NCI-H1436 treated with DMSO at 0.1 percent for 48 hours (cell line): ENCODE measurements at places on chromosomes 1 and 21.

DNA sequence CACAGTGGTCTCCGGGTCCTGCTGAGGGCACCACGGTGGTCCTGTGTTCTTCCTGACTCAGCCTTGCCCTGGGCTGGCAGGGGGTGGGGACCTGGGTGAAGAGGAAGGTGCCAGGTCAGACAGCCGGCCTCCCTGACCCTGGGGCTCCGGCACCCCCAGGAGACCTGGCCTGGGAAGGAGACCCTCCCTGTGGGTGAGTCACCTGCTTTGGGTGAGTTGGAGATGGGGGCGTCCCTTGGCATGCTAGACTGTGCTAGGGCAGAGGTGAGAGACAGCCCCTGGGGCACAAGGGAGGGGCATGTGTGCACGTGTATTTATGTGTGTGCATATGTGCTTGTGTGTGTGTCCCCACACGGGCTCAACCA, 23.4 kb downstream of the SPSB1 start:
- DNase-seq: no peak

- DNase-seq: peak; percentile 69
Measured at GRCh38 chr1:94697839-94698238, 122.3 kb upstream of the SLC44A3 start.

DNA sequence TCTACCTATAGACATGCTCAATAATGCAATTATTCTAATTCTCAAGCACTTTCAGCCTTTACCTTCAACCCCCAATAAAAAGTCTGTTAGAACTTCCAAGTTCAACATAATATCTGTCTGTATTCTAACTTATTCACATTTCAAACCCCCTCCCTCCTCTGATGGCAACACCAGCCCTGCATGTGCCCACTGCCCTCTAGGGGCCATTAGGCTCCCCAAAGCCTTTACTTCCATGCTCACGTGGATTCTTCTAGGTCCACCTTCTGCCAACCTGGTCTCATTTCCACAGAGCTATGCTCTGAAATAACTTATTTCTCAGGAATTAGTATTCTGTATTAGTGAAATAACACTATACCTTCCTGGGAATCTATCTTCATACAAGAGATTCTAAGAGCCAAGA, 22.2 kb upstream of the KPRP start:
- no peak for DNase-seq

DNA sequence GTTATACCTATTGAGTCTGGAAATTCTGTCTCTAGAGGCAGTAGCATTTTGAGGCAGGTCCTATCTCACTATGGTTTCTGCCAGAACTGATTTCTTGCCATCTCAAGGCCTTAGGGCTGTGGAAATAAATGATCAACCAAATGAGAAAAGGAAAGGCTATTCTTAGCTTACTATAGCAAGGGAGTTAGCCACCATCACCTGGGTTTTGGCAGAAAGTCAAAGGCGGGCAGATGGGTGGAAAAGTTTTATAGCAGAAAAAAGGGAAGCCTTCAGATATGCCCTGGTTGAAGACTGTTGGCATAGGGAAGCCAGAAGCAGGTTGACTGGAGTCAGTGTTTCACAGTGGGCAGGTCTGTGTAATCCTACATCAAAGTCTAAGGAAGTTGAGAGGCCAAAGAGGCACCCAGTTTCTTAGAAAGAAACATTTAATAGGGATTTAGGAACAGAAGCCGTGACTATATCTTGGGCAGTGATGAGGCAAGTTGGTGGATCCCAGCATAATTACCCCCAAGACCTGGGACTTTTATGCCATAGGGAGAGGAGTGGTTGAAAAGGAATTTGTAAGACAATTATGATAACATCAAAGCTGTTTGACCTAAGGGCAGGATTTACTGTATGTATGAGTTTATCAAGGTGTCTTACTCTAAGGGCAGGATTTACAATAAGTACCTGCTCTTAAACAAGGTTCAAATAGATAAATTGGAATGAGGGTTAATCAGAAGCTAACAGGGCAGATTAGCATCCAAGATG, 29.7 kb downstream of the CTH start:
- no peak for DNase-seq

- no peak for DNase-seq
Measured at GRCh38 chr1:89527256-89527655, 2.6 kb downstream of the LRRC8B start.

DNA sequence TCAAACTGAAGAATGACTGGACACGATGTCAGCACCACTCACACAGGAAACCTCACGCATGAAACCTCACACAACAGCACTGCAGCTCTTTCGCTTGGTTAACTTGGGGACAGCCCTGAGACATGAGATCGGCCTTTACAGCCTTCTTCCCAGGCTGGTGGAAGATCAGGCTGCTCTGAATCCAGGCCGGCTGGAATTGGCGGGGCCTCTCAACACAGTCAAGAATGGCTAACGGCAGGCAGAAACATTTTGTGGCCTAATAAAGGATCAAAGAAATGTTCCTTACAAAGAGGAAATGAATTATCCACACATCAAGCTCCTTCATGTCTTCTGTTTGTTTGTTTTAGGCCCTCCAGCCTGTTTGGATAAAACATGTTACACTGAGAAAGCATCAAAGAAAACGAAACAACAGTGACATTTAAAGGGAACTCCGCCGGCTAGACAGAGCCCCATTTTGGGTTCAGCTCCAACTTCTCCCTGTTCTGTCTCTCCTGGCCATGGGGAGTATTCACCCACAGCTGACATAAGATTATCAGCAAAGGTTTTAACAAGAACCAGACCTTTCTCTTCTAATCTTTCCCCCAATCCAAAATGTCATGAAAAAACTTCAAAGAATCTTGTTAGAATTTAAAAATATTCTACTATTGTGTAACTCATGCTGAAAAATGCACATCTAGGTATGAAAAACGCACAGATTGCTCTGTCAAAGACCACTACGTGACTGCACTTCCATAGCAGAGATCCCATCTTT, 131.2 kb downstream of the SLC45A1 start:
- DNase-seq: no peak

GRCh38 chr1:95263450-95263849, 29.4 kb downstream of the RWDD3 start:
- DNase-seq: no peak

GRCh38 chr1:154777781-154778180, 92.3 kb downstream of the KCNN3 start:
- no peak for DNase-seq

- no peak for DNase-seq
Measured at GRCh38 chr1:162335126-162335525, 41.5 kb downstream of the SPATA46 start.
